NAMALWA (cell line): ENCODE measurements at places on chromosomes 11 and 22.

- no peak for DNase-seq
Observed at GRCh38 chr11:129291546-129291945, 84.1 kb upstream of the BARX2 start.

DNA sequence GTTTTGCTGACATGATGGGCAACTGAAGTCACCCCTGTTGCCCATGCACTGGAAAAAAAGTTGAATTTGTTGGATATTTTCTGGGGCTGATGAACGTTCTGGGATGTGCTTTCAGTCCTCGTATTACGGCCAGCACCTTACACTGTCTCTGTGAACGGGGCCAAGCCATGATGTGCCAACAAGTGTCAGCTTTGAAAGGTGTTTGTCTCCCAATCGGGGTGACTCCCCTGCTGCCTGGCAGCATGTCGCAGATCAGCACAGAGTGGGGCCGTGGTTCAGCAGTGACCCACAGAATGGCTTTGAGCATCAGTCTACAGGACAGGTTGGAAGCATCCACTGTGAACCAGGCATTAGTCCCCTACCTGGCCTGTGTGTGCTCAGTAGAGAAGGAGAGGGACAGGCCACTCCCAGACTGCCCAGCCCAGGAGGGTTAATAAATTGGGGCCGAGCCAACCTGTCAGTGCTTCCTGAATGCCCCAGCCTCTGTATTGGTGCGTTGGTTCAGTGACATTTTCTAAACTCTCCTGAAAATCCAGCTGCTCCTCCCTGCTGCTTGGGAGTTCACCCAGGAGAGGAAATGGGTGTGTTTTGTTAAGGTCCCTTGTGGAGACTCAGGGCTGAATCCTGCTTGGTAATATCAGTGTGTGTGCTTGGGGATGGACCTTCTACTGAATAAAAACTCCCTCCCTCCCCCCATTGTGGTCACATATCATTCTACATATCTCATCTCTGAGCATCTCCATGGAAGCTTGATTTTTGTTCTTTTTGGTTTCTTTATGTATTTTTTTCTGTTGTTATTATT lies 50.7 kb upstream of the TTC12 start:
- no peak for DNase-seq

GRCh38 chr11:124725719-124726105 lies 14.0 kb upstream of the NRGN start:
- DNase-seq: no peak

- no peak for DNase-seq
Observed at GRCh38 chr11:57202281-57202680, 20.5 kb downstream of the LRRC55 start.

DNA sequence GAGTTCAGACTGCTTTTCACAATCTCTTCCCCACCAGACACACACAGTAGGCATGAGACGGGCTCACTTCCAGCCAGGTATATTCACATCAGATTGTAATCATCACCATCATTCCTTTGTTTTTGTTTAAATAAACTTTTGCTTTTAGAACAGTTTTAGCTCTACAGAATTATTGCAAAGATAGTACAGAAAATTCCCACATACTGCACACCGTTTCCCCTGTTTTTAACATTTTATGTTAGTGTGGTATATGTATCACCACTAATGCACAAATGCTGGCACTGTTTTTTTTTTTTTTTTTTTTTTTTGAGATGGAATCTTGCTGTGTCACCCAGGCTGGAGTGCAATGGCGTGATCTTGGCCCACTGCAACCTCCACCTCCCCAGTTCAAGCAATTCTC lies 83.3 kb upstream of the ANO1 start:
- DNase-seq: no peak

DNA sequence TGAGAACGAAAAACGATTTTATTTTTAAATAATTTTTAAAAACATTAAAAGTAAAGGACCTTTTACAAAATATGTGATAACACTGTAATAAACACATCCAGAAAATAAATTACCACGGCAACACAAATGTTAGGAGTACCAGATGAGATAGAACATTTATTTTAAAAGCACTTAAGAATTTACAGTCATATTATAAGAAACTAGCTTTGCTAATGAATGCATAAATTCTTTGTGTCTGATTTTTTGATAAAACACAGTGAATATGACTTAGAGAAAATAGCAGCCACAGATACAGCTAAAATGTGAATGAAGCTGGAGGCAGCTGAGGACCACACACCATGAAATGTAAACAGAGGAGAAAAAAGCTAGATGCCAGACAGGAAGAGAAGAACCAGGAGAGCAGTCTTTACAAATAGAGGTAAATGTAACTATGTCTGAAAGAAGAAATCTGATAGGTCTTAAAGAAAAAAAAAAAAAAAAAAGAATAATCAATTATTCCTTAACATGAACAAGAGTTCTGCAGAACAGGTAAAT lies 14.6 kb downstream of the CCDC34 start:
- DNase-seq: no peak

DNA sequence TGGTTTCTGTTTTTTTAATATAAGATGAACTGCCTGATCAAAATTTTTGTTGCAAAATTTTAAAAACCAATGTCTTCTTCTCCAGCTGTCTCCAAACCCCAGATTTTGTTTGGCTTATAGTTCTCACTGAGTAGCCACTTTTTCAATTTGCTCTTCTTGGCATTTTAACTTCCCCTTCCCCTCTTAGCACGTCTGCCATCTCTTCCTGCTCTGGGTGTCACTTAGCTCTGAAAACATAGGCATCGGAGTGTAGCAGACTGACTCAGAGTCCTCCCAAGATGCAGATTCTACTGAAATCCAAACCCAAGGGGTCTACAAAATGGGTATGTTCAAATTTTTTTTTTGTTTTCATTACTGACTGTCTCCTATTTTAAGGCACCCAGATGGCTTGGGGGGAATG lies 270.3 kb upstream of the KIRREL3 start:
- no peak for DNase-seq
